Heart left ventricle (tissue), 16 donors: ENCODE measurements at places on chromosomes 13 and 19.

DNA sequence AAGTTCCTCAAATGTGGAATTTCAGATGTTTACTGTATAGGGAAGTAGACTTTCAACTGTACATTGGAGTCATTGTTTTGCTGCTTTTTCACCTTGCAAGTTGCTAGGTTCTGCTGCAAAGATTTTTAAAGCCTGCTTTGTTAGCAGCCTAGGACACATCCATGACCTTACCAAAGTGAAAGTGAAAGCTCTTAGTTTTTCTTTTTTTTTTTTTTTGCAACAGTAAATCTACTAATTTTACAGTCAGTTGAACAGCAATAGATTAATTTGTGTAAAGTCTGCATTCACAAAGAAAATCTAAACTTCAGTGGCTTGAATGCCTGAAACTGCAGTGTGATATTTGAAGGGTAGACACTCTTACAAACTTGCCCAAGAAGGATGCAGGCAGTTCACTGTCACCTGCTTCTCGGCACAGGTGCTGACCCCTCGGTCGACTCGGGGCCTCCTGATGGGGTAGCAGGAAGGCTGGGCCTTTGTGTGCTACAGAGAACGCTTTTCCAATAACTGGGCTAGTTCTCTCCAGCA, 5.0 kb upstream of the MTIF3 start:
- DNase-seq, result no peak

GRCh38 chr13:23805122-23805521, 84.1 kb downstream of the MIPEP start:
- no peak for DNase-seq

GRCh38 chr13:21615427-21615826, 11.5 kb upstream of the MICU2 start:
- no peak for DNase-seq

- DNase-seq, result peak; percentile 86
Measured at GRCh38 chr19:29665826-29666577, 741 bp downstream of the PLEKHF1 start.

- DNase-seq, result no peak
Measured at GRCh38 chr13:100129605-100130004, 40.7 kb downstream of the PCCA start.

DNA sequence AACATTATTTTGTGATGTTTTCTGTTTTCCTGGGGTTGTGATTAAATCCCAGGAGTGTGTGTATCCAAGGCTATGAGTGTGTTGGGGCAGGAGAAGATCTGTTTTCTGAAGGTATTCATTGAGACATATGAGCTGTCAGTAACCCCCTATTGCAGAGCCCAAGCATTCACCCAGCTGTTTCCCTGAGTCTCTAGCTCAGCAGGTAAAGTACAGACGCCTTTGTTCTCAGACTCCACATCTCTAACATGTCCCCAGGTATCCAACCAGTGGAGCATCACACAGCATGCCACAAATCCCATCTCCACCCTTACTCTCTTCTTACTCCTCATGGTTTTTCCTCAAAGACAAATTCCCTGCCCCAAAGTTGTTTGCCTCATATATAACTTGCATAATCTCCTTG, 213.6 kb downstream of the PCDH20 start:
- DNase-seq, result no peak

DNA sequence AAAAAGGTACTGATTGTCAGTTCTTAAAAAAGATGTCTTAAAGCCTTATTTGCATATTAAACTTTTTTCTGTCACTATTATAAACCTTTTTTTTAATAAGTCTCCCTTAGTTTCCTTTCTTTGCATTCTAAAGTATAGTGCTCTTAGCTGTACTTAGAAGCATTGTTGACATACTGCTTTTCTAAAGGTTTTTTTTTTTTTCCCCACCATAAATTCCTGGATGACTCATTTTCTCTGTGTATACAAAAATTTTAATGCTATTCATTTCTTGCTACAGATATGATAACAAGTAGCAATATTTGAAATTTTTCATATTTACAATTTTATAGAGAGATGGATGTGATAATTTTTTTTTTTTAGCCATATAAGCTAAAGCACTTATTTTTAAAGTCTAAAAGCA, 43.5 kb downstream of the METTL21C start:
- no peak for DNase-seq

GRCh38 chr13:94636942-94637578, 35.4 kb downstream of the GPR180 start:
- DNase-seq, result no peak

GRCh38 chr19:51252306-51253079, 1.6 kb downstream of the SIGLECL1 start:
- DNase-seq, result no peak

GRCh38 chr13:59660582-59660981, 503.1 kb downstream of the DIAPH3 start:
- no peak for DNase-seq

- DNase-seq, result no peak
Measured at GRCh38 chr19:35311901-35312665, 16.9 kb upstream of the CD22 start.

- no peak for DNase-seq
Measured at GRCh38 chr13:50867637-50867945, 24.1 kb upstream of the DLEU7 start.

GRCh38 chr13:49527123-49527522, 31.4 kb downstream of the PHF11 start:
- peak; percentile 27 for DNase-seq

DNA sequence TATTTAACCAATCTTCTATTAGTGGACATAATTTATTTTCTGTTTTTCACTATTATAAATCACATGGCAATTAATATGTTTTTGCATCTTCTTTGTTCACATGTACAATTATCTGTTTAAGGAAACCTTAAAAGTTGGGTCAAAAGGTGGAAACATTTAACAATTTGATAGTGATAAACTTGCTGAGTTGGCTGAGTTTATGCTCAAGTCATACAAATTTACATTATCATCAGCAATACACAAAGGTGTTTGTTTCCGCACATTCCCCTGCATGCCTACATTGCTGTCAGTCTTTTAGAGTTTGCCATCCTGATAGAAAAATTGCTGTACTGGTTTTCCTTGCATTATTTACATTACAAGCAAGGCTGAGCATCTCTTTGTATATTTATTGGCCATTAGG, 139.5 kb downstream of the KCNRG start:
- no peak for DNase-seq
